ENCODE measurements at places on chromosomes 4 and X.

DNA sequence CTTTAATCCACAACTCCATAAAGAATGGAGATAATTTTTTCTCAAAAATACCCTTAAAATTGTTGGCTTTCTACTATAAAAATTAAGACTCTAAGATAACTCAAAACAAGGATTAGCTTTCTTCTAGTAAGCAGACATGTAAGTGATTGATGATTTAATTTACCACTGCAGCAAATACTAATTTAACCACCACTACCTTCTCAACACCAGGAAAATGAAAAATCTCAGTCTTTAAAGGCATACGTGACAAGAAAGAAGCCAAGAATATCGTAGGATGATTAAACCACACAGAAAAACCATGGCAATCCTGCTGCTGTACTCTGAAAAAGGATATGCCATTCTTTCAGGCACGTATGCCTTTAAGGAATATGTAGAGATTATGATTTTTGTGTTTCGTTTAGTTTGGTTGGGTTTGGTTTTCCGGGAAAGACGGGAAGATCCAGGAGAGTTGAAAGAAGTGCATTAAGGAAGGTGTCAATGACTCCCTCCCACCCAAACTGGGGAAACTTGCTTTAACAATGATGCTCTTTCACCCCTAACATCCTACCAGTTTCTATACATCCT is 881 bp downstream of the LRCH2 start:
- DNase-seq: no peak

DNA sequence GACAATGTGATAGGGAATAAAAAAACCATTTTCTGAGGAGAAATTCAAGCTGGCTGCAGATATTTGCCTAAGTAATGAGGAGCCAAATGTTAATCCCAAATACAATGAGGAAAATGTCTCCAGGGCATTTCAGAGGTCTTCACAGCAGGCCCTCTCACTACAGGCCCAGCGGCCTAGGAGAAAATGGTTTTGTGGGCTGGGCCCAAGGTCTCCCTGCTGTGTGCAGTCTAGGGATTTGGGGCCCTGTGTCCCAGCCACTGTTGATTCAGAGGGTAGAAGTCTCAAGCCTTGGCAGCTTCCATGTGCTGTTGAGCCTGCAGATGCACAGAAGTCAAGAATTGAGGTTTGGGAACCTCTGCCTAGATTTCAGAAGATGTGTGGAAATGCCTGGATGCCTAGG is 778.7 kb downstream of the CENPC start:
- DNase-seq: no peak

DNA sequence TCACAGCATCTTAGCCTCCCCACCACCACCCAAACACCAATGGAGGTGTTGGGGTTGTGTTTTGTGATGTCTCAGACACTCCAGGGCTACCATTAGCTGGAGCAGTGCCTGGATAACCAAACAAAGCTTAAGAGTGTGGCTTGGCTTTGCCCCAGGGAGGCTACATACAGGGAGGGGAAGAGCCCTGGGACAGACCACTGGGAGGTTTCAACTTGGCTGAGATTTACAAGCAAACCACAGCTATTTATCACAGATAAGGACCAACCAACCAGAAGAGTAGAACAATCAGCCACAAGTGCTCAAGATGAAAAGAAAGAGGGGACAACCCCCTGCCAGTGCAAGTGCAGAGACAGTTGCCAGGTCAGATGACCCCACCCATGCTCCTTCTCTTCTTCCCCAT is 24.1 kb downstream of the SOX3 start:
- no peak for DNase-seq

- DNase-seq: no peak
Observed at GRCh38 chr4:180500154-180500553, 1743.0 kb upstream of the TENM3 start.

DNA sequence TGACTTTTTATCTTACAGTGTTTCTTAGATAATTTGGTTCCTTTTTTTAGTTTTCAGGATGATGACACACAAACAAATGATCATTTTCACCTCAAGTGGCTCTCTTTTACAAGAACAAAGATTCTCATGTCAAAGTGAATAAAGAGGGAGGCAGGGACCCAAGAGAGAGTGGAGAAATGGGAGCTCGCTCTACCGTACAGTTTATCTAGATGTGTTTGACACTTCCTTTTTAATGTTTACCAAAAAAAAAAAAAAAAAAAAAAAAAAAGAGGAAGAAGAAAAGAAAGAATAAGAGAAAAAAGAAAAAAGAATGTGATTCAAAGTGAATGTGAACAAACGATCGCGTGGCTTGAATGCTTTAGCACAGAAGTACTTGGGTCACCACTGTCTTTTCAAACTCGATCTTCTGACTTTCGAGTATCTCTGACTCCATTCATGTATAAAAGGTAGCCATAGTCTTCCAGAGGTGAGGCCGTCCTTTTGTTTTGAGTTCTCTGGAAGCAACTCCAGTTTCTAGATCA is 75.6 kb upstream of the GRXCR1 start:
- no peak for DNase-seq

DNA sequence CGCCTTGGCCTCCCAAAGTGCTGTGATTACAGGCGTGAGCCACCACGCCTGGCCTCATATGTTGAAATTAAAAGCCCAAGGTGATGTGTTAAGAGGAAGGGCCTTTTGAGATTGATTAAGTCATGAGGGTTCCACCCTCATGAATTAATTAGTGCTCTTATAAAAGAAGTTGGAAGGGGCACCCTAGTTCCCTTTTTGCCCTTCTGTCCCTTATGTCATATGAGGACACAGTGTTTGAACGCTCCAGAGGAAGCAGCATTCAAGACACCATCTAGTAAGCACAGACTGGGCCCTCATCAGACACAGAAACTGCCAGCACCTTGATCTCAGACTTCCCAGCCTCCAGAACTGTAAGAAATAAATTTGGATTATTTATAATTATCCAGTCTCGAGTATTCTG is 5.1 kb upstream of the APLN start:
- no peak for DNase-seq

GRCh38 chr4:10971800-10972401 is 287.3 kb upstream of the CLNK start:
- no peak for DNase-seq

DNA sequence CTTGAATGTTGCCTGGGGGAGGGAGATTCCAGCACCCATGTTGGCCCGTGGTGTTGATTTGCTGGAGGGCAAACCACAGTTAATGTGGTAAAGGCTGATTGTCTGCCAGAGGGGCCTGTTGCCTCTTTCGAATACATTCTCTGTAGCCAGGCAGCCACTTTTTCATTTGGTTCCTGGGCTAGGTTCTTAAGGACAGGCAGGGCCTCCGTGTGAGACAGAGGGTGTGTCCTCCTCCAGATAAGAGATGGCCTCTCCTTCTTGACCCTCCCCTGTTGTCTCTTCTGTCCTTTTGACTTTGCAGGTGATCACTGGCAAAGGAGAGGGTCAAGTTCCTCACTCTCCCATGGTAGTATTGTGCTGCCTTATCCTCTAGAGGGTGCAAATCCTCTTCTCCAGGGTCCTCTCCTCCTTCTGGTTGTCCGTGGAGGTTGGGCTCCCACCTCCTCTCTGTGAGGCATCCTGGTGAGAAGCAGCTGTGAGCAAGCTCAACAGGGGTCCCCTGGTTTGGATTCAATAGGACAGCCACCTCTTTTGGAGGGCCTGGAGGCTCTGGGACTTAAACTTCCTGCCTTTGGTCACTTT is 44.9 kb downstream of the ZNF182 start:
- DNase-seq: peak; percentile 2

DNA sequence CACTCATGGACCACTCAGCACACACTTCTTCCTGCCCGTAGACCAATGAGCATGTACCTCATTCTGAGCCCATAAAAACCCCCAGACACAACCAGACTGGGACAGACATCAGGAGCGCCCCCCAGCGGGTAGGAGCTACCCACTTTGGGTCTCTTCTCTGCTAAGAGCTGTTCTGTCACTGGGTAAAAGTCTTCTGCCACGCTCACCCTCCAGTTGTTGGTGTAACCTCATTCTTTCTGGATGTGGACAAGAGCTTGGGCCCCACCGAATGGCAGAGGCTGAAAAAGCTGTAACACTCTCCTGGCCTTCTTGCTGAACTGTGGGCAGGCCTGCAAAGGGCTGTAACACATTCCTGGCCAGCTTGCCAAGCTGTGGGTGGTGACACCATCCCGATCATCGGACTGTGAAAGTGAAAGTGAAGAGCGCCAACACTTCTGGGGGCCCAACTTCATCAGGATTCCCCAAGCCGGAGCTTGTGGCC is 137.6 kb downstream of the TECRL start:
- no peak for DNase-seq

DNA sequence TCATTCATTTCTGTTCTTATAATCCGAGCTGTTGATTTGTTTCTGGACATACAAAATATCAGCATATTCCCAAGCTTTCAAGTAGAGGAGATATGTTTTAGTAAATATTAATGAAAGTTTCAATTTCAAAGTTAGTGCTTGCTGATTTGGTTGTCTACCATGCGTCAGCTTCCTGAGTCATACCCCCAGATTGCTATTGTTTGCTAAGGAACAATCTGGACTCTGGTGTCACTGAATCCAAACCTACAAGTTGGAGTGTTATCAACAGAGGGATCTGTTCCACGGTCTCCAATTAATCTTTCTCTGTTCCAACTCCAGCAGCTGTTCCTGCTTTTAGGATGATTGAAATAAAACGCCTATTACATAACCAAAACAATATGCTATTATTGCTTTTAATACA is 96.1 kb upstream of the FAM9A start:
- no peak for DNase-seq

DNA sequence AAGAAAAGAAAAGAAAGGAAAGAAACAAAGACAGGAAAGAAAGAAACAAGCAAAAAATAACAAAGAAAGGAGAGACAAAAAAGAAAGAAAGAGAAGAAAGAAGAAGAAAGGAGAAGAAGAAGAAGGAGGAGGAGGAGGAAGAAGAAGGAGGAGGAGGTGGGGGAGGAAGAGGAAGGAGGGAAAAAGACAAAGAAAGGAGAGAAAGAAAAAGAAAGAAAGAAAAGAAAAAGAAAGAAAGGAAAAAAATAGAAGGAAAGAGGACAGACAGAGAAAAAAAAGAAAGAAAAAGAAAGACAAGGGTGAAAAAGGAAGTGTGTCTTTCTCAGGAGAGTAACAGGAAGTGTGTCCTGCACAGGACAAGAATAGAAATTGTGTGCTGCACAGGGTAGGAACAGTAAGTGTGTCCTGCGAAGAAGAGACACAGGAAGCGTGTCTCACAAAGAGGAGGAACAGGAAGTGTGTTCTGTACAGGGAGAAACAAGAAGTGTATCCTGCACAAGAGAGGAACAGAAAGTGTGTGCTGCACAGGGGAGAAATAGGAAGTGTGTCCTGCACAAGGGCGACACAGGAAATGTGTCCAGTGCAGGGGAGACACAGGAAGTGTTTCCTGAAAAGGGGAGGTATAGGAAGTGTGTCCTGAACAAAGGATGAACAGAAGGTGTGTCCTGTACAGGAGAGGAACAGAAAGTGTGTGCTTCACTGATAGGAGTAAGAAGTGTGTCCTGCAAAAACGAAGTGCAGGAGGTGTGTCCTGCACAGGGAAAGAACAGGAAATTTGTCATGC is 101.2 kb downstream of the ARSF start:
- no peak for DNase-seq

DNA sequence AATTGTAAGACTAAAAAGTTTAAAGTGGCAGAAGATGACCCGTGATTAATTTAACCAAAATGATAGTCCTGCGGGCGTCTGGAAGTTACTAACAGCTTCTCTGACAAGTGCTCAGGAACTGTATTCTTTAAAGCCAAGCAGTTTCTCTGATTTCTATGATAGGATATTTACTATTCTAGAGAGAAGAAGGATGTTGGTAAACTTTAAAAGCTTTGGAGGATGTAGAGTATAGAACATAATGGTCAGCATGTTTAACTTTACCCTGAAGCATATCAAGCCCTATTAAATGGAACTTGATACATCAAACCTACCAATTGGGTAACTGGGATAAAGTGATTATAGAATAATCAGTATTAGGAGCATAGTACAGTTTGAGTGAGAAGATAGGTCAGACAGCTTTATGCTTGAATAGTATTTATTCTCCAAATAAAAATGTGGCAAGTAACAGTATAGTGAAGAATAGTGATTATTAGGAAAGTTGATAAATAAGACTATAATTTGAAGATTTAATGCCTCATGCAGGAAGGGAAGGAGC is 1.8 kb downstream of the STIM2 start:
- DNase-seq: no peak

- no peak for DNase-seq
Observed at GRCh38 chr4:181761156-181761555, 482.0 kb upstream of the TENM3 start.

- DNase-seq: no peak
Observed at GRCh38 chr4:66636349-66636748, 909.0 kb downstream of the CENPC start.

- no peak for DNase-seq
Observed at GRCh38 chr4:24753519-24753918, 41.9 kb upstream of the SOD3 start.

- peak; percentile 62 for DNase-seq
Observed at GRCh38 chr4:24419181-24420034, 164.9 kb downstream of the DHX15 start.

- DNase-seq: no peak
Observed at GRCh38 chrX:8861908-8862307, 60.7 kb upstream of the FAM9A start.

GRCh38 chr4:167730769-167731168 is 361.6 kb upstream of the ANXA10 start:
- DNase-seq: no peak
